Forelimb muscle (tissue), 1 donor: ENCODE measurements at places on chromosomes 3 and 15. TPM values are rescaled to one million over a fixed set of nuclear protein-coding genes. Genes with fewer than 3 reads are reported as not detected.

- DNase-seq: no peak
Measured at GRCh38 chr15:79003301-79003700, 58.5 kb upstream of the CTSH start.

GRCh38 chr3:61483997-61484396, 77.4 kb upstream of the PTPRG start:
- no peak for DNase-seq

GRCh38 chr3:13708871-13709595, 160.1 kb downstream of the FBLN2 start:
- no peak for DNase-seq

The CNTN6 gene
- polyA plus RNA-seq: 1.2 TPM

The TGM4 gene
- not detected for polyA plus RNA-seq

DNA sequence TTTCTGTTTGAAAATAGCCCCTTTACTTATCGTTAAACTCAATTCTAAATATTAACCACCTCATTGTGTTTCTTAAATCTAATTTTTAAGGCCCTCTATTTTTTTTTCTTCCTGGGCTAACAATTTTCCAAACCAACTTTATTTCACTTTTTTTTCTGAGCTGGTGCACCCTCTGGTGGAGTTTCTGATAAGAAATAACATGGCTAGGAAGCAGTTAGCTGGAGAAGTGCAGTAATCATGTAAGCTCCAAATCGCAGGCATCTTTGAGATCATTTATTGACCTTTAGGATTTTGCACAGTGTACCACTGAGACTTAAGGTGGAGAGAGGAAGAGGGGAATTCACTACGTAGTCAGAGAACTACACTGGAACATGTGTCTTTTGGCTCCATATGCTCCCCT, 6.4 kb downstream of the TMEM207 start:
- DNase-seq: no peak

DNA sequence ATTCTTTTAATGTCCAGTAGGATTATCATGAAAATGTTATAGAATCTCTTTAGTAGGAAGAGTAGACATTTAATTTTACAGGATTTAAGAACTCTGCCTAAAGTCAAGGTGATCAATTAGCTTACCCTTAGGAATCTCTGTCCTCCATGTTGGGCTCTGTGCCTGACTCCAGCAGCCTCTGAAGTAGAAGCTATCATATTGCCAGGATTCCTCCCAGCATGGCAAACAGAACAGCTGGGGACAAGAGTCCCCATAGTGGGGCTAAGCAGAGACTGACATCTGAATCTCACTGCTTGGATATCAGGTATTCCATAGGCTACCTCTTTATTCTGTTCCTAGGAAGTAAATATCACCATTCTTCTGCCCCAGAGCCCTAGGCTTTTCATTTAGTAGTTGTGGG, 1.5 kb downstream of the SLC15A2 start:
- no peak for DNase-seq

DNA sequence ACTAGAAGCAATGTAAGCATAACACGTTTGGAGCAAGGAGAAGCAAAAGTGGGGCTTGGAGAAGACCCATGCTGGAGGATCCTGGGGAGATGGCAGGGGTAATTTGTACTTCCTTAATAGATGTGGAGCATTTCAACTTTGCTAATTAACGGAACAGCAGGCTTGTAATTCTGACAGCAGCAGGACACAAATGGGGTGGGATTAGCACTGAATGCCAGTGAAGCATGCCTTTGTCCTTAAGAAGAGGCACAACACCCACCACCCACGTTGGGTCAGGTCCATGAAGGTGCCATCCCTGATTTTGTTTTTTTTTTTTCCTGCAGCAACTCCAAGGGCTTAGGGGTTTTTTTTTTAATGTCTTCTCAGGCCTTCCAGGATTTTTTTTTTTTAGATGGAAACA, 231.9 kb upstream of the ROPN1 start:
- no peak for DNase-seq

DNA sequence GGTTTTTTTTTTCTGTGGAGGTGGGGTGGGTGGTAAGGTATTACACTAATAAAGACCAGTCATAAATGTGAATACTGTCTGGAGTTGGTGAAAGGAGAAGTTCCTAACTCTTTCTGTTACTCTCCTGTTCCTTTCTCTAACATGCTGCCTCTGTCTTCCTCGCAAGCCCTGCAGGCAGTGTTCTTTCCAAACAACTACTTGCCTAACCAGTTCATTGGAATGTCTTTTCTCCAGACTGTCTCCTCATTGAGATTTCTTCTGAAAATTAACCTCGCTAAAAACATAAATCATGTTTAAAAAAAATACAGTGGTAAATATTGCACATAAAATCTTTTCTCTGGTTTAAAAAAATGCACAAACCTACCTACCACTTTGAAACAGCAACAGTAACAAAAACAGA, 135.2 kb downstream of the TP63 start:
- no peak for DNase-seq

GRCh38 chr3:32104492-32104891, 1.9 kb upstream of the GPD1L start:
- no peak for DNase-seq

DNA sequence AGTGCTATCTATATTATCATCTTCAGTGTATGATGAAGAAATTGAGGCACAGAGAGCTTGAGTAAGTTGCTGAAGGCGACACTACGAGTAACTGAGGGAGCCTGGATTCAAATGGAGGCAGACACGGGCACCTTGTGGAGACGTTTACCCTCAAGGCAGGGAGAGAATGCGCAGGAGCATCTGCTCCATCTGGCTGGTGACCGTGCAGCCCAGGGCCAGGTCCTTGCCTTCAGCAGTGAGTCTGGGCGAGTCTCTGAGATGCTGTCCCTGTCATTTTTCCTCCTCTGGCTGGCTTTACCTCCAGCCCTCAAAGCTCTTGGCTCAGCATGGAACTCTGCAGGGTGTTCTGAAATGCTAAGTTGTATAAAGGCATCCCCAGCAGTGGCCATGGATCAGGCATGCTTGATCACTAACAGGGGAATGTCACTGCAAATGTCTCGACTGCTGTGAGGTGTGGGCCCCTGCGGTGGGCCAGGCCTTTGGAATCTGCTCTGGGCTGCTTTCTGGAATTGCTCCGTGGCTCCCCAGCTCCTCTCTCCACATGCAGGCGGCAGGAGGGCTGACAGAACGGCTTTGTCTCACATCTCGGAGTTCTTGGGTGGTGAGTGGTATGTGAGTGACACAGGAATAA, 19.7 kb downstream of the SPSB4 start:
- no peak for DNase-seq

DNA sequence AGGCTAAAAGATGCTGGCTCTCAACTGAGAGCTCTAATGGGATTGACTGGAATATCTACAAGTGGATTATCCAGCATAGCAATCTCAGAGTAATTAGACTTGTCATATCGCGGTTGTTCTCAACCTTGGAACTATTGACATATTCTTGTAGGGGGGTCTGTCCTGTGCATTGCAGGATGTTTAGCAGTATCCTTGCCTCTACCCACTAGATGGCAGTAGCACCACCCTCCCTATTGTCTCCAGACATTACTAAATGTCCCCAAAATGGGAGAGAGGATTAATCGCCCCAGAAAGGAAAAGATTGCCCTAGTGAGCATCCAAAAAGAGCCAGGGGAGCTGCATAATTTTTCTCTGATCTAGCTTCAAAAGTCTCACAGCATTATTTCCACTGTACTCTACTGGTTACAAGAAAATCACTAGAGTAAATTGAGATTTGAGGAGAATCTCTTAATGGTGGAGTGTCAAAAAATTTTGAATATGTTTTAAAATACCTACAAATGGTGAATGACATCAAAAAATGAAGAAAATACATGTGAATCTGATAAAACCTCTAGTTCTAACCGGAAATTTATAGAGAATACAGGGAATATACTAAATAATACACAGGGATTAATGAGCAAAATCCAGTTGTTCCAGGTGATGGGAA, 388.2 kb upstream of the AGTR1 start:
- no peak for DNase-seq

GRCh38 chr15:92151741-92152140, 241.9 kb upstream of the ST8SIA2 start:
- DNase-seq: no peak

DNA sequence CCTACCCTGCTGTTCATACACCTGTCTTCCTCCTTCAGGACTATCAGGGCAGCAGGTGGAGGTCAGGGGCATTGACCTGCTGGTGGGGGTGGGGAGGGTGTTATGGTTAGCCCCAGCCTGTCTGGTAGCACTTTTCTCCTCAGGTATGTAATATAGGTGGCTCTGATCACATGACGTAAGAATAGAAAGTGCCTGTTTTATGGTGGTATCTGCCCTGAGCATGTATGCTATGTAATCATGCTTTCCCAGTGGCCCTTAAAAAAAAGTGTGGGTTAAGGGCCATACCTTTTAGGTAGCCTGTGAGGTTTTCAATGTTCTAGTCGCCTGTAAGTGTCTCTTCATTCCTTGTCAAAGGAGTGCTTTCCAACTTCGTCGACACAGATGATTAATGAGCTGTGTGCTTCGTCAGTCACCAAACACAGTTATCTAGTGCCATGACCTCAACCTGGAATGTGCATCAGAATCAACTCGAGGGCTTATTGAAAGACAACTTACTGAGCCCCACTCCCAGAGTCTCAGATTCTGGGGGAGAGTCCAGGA, 86.3 kb downstream of the KLHL25 start:
- DNase-seq: no peak

The TMCO5A gene
- polyA plus RNA-seq: not detected

DNA sequence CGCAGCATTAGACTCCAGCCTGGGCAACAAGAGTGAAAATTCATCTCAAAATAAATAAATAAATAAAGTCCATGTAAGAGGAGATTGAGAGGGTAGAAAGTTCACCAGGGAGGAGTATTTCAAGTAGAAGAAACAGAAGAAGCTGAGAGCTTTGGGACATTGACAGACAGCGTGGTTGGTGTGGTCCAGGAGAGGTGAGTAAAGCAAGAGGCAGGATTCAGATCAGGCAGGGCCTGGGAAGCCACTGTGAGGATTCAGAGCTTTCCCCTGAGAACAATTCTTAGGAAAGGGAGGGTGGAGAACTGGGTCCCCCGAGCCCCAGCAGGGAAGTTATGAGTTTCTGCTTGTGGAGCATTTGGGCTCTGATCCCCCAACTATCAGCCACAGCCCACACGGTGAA, 54.2 kb upstream of the AMOTL2 start:
- DNase-seq: no peak

DNA sequence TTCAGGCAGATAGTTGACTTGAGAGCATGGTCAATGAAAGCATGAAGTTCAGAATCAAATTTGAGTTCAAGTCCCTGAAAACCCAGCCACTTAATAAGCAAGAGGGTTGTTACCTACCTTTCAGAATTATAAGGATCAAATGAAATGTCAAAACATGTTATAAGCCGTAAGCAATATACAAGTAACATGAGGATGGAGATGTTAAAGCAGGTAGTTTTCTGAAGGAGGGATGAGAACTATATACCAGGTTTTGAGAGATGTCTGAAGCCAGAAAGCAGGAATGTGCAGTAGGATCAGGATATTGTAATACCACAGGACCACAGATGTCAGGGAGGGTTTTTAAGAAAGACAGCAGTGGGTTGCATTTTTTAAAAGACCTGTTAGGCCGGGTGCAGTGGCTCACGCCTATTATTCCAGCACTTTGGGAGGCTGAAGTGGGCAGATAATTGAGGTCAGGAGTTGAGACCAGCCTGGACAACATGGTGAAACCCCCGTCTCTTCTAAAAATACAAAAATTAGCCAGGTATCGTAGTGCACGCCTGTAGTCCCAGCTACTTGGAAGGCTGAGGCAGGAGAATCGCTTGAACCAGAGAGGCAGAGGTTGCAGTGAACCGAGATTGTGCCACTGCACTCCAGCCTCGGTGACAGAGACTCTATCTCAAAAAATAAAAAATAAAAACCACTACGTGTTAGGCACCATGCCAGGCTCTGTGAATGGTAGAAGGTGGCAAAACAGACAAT, 6.9 kb upstream of the EIF3J start:
- no peak for DNase-seq

The GATA2 gene
- 2.9 TPM for polyA plus RNA-seq

GRCh38 chr15:81301815-81302399, 22.0 kb downstream of the STARD5 start:
- DNase-seq: no peak

DNA sequence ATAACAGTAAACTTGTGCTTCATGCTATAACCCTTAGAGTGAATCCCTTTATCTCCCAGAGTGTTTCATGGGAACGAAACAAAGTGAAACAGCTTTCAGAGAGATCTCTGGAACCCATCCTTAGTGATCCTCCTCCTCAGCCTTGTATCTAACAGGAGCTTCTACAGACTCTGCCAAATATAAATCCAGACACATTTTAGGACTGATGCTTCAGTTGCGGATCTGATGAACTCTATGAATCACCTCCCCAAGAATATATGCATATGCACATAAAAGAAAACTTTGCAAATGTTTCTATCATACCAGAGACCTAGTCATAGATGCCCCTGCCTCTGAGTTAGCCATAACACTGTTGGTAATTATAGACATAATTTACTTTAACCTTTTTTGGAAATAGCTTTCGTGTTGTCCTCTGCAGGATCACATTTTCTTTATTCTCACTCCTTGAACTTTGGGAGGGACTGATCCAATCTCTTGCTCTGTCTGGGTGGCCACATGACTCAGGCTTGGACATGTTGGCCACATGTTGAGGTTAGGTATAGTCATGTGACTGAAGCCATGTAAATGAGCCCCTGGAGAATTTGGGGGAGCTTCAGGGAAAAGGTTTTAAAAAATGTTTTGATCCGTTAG, 306.4 kb upstream of the CNTN3 start:
- no peak for DNase-seq

The OXSM gene
- polyA plus RNA-seq: 10.5 TPM

The GOLGA8H gene
- 0.81 TPM for polyA plus RNA-seq

GRCh38 chr3:133588784-133589465, 15.4 kb downstream of the CDV3 start:
- no peak for DNase-seq

DNA sequence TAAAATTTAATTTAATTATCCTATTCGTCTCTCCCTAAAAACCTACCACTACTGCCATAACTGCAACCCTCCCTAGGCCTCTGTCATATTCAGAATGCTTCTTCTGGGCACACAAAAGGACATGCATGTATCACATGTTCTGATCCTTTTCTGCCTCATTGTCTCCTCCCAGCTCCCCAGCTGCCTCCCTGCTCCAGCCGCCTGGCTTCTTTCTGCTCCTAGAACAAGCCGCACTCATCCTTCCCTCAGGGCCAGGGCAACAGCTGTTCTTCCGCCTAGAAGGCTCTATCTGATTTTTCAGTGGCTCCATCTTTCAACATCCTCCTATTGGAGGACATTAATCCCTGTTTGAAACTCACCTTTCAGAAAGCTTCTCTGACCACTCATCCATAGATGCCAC, 38.6 kb downstream of the TMED3 start:
- no peak for DNase-seq

DNA sequence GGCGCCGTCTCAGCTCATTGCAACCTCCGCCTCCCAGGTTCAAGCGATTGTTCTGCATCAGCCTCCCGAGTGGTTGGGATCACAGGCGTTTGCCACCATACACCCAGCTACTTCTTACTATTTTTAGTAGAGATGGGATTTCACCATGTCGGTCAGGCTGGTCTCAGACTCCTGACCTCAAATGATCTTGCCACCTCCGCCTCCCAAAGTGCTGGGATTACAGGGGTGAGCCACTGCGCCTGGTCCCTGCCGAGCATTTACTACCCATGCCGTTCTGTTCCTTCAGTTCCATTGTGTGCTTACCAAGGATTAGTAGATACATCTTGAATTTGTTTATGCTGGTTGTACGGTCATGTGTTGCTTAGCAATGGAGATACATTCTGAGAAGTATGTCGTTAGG, 10.3 kb downstream of the CHD2 start:
- no peak for DNase-seq

- no peak for DNase-seq
Measured at GRCh38 chr15:55530861-55531313, 22.9 kb upstream of the DNAAF4 start.

The LMCD1 gene
- polyA plus RNA-seq: 253 TPM

- peak; percentile 20 for DNase-seq
Measured at GRCh38 chr3:68893600-68894239, 38.6 kb downstream of the TAFA4 start.

GRCh38 chr3:66082679-66083078, 44.0 kb upstream of the MAGI1 start:
- DNase-seq: no peak
